ENCODE measurements at places on chromosomes 1 and 21. TPM values are rescaled to one million over a fixed set of nuclear protein-coding genes. Genes with fewer than 3 reads are reported as not detected.

The KIF14 gene
- 7.4 TPM for polyA plus RNA-seq

The IFFO2 gene
- 23.7 TPM for polyA plus RNA-seq

The SLC1A7 gene
- 0.09 TPM for polyA plus RNA-seq

The UFC1 gene
- polyA plus RNA-seq: 147 TPM

The SDC3 gene
- polyA plus RNA-seq: 27.1 TPM

The SPATA1 gene
- polyA plus RNA-seq: 2.6 TPM

The IGSF9 gene
- 15.1 TPM for polyA plus RNA-seq

The MFSD2A gene
- 3.2 TPM for polyA plus RNA-seq

The C1orf87 gene
- 0.18 TPM for polyA plus RNA-seq

The TNNI3K gene
- 2.6 TPM for polyA plus RNA-seq

The ZNF648 gene
- polyA plus RNA-seq: 0.36 TPM

The AK5 gene
- 2.8 TPM for polyA plus RNA-seq

The BTBD8 gene
- 6.0 TPM for polyA plus RNA-seq

The BCAN gene
- polyA plus RNA-seq: 0.12 TPM

The FABP3 gene
- 70.8 TPM for polyA plus RNA-seq

The CDC7 gene
- polyA plus RNA-seq: 26.6 TPM

The GJA4 gene
- 22.6 TPM for polyA plus RNA-seq

GRCh38 chr1:155383406-155383805, 62.7 kb downstream of the RUSC1 start:
- DNase-seq: no peak

DNA sequence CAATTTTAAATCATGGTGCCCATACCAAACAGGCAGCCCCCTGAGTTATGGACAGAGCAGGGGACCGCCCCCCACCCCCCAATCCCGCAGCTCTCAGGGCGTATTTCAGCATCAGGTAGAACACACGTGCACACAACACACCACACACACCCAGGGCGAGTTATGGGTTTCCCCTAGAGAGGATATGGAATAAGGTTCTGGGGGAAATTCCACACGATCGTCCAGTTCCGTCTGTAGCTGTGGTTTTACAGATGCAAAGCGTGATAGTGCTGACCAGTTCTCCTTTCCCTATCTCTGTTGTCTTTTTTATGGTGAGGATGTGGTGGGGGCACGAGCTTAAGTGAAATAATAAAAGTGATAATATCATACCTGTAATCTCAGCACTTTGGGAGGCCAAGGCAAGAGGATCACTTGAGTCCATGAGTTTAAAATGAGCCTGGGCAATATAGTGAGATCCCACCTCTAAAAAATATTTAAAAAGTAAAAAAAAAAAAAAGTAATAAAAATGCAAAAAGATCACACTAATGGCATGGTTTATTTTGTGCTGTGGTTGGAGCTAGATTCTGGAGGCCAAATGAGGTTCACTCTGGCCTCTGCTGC, 25.1 kb downstream of the C2CD2 start:
- no peak for DNase-seq

- DNase-seq: no peak
These were observed 40.6 kb downstream of the TRIM62 start for GRCh38 chr1:33141216-33141615.

- no peak for DNase-seq
These were observed 30.3 kb upstream of the TMEM51 start for GRCh38 chr1:15123270-15123669.

GRCh38 chr1:41152622-41153044, 89.5 kb downstream of the SCMH1 start:
- no peak for DNase-seq

DNA sequence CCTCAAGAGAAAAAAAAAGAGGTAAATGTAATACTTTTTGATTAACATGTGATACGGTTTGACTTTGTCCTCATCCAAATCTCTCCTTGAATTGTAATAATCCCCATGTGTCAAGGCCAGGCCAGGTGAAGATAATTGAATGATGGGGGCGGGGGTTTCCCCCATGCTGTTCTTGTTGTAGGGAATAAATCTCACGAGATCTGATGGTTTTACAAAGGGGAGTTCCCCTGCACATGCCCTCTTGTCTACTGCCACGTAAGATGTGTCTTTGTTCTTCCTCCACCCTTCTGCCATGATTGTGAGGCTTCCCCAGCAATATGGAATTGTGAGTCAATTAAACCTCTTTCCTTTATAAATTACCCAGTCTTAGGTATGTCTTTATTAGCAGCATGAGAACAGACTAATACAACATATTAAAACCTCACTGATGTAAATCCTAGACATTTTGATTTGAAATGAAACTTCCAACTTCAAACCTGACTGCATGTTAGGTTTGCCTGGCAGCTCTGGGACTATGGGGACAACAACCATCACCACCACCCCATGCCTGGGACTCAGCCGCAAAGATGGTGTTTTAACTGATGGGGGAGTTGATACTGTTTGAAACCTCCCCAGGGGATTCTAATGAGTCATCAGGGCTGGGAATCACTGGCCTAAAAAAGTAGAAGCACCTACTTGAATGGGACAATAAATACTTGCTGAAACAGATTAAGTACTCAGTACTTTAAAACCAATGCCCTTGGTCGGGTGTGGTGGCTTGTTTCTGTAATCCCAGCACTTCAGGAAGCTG, 32.8 kb upstream of the BACH1 start:
- DNase-seq: no peak

DNA sequence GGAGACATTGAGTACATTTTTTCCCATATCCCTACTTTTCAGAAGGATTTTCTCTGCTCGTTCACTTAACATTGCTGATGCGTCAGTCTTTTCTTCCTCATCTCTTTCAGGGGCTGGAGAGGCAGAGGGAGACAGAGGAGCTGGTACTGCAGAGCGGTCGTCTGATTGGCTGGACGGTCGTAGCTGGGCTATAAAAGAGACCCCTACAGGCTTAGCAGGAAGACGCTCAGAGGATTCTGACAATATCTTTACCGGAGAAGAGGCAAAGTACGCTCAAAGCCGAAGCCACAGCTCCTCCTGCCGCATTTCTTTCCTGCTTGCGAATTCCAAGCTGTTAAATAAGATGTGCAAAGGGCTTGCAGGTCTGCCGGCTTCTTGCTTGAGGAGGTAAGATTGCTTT, at the start of gene RGS4:
TSS of gene RGS4 (plus strand) at position 220 of the 400 bp plus-strand sequence. CDS start at position 344, 124 bp downstream.
- DNase-seq: peak; percentile 72

GRCh38 chr21:41564871-41565274, 56.9 kb upstream of the TMPRSS2 start:
- no peak for DNase-seq

GRCh38 chr1:98276514-98276913, 355.7 kb upstream of the DPYD start:
- no peak for DNase-seq

DNA sequence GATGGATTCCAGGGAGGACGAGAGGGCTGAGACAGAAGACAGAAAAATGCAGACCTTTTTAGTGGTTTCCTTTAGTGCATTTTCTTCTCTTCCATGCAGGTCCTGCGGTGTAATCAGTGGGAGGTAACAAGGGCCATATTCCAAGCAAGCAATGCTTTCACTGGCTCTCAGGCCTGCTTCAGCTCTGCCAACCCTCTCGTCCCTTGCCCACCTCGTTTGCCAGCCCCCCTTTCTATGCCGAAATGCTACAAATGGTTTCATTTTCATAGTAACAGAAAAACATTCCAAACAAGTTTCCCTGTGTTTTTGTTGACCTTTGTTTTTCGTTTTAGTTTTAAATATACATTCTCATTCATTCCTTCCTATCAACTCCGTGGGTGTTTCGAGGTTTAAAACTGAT, 443.1 kb downstream of the TTLL7 start:
- DNase-seq: no peak

DNA sequence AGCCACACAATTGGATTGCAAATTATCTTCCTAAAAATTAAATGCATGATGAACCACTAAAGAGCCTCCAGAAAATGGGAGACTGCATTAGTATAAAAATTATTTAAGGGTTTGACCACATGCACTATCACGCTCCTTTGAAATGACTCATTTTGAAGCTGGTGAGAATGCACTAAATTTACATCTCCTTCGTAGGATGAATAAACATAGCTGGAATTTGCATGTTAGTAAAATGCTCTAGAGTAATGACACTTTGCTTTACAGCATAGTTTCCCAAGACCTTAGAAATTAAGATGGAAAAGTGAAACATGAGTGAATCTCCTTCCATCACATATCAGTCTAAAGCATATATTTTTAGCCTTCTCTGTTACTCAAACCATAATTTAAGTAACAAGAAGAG, 2.4 kb downstream of the PLPPR4 start:
- no peak for DNase-seq

DNA sequence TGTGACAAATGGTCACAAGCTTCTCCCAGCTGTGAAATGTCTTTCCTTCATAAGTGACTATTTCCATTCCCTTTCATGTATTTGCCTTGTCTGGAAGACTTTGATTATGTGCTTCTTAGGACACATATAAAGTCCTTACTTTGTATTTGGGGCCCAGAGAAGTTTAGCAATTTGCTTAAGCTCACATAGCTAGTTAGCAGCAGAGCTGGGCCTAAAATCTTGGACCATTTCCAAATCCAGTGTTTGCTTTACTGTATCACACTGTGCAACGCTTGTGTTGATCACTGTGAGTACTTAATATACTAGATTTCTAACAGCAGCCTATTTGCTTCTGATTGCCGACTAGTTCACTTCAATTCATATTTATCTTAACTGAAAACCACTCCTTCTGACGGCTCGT, 2.2 kb upstream of the KCNA3 start:
- DNase-seq: no peak

- DNase-seq: no peak
These were observed 12.0 kb downstream of the PRDX6 start for GRCh38 chr1:173489149-173489600.

- no peak for DNase-seq
These were observed 44.2 kb downstream of the HSD3B1 start for GRCh38 chr1:119551218-119551617.

DNA sequence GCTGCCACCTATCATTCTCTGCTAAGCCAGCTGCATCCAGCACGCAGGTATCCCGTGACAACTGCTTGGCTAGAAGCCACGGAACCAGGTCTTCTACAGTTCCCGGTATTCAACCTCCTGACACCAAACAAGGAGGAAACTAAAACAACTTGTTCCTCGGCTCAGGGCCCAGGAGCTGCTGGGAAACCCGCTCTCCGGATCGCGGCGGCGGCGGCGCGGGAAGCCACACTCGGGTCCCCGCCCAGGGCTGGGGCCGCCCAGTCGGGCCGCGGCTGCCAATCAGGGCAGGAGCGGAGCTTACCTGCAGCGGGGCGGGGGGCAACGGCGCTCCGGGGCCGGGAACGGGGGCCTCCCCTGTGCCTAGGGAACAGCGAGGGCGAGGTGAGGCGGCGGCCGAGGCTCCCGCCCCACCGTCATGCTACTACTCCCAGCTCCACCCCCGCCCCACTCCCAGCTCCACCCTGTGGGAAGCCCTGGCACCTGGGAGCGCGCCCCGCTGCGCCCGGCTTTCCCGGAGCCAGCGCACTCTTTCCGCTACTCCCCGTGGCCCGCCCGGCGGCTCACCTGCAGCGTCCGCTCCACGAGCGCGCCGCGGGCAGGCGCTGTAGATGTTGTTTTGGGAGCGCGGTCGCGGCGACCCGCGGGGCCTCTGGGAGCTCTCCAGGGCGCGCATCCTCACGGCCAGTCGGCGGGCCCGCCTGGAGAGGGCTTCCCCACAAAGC, 12.1 kb downstream of the IL24 start:
- peak; percentile 74 for DNase-seq

GRCh38 chr1:11283151-11283550, 10.2 kb downstream of the UBIAD1 start:
- DNase-seq: no peak

GRCh38 chr1:53186533-53186932, 10.1 kb upstream of the CPT2 start:
- DNase-seq: no peak

DNA sequence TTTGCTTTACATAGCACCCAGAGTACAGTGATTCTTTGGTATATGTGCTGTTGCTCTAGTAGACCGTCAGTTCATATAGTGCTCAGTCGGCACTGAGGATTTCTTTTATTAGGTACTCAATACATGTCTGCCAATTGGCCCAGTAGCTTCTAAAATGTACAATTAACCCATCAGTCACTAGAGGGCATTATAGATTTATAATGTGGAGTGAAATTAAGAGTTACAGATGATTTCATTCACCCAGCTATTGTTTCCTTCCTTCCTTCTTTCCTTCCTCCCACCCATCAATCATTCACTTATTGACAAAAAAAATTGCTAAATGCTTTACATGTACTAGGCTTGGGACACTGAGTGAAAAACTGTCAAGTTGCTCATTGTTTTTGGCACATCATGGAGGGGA, 263.6 kb upstream of the USP24 start:
- no peak for DNase-seq

- no peak for DNase-seq
These were observed 149.7 kb downstream of the TGFBR3 start for GRCh38 chr1:91736146-91736714.

DNA sequence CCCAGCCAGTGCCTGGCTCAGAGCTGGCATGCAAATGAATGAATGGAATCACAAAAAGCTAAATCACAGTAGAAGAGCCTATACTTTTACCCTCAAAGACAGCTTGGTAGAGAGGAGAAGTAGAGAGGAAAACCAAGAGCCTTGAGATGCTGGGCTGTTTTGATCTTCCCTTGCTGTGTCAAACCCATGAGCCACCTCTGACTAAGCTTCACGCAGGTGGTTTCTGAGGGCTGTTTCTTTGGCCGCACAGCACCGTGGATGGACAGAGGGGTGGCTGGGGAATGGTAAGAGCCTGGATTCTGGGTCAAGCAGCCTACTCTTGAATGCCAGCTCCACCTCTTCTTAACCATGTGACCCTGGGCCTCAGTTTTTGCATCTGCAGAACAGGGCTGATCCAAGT, 18.6 kb downstream of the ABCG1 start:
- no peak for DNase-seq

- no peak for DNase-seq
These were observed 10.1 kb downstream of the LAD1 start for GRCh38 chr1:201389051-201389450.

DNA sequence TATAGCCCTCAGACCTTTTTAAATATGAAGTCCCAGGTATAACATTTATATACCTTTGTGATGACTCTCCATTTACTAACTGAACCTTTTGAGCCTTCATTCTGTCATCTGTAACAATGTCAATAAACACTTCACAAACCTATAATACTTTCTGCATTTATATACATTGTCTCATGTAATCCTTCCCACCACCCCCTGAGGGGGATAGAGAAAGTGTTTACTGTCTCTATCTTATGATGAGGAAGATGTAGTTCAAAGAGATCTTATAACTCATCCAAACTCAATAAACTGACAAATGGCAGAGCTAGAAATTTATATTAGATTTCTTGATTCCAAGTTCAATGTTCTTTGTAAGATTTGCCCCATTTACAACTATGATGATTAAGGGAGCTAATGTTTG, 48.3 kb upstream of the CR2 start:
- DNase-seq: no peak

GRCh38 chr1:156050376-156050775, 3.2 kb downstream of the UBQLN4 start:
- DNase-seq: no peak

Measured in right renal pelvis (tissue), 4 donors.